ENCODE measurements at places on chromosomes 6 and 20.

DNA sequence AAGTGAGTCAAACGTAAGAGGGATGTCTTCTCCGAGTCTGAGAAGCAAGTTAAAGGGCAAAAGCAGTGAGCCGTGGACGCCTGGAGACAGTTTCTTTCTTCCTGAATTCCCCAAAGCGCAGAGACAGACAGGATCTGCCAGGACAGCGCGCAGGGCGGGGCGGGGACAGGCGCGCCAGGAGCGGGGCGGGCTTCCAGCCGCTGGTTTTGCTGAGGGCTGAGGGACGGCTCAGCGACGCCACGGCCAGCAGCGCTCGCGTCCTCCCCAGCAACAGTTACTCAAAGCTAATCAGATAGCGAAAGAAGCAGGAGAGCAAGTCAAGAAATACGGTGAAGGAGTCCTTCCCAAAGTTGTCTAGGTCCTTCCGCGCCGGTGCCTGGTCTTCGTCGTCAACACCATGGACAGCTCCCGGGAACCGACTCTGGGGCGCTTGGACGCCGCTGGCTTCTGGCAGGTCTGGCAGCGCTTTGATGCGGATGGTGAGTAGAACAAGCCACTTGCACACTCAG lies at the start of gene SCGN:
TSS of gene SCGN (plus strand) at position 209 of the 509 bp plus-strand sequence. CDS start at position 398, 189 bp downstream.
- DNase-seq = peak; percentile 13

DNA sequence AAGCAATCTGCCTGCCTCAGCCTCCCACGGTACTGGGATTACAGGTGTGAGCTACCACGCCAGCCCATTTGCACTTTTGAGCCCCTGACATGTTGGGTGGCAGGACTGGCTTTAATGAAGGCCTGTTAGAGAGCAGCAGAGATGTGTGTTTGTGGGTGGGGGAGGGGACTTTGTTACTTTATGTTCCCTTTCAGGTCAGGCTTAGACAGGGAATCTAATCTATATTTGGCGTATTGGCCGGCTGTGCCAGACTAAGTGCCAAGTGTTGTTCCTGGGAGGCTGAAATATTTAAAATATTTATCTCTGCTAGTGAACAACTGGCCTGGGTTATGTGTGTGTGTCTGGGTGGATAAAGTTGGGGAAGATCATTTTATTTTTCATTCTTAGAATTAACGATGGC lies 6.1 kb downstream of the GMPR start:
- DNase-seq = no peak

- no peak for DNase-seq
Measured at GRCh38 chr6:128519931-128520435, 416 bp downstream of the PTPRK start.

- DNase-seq = no peak
Measured at GRCh38 chr20:10508060-10508459, 73.0 kb downstream of the SLX4IP start.

DNA sequence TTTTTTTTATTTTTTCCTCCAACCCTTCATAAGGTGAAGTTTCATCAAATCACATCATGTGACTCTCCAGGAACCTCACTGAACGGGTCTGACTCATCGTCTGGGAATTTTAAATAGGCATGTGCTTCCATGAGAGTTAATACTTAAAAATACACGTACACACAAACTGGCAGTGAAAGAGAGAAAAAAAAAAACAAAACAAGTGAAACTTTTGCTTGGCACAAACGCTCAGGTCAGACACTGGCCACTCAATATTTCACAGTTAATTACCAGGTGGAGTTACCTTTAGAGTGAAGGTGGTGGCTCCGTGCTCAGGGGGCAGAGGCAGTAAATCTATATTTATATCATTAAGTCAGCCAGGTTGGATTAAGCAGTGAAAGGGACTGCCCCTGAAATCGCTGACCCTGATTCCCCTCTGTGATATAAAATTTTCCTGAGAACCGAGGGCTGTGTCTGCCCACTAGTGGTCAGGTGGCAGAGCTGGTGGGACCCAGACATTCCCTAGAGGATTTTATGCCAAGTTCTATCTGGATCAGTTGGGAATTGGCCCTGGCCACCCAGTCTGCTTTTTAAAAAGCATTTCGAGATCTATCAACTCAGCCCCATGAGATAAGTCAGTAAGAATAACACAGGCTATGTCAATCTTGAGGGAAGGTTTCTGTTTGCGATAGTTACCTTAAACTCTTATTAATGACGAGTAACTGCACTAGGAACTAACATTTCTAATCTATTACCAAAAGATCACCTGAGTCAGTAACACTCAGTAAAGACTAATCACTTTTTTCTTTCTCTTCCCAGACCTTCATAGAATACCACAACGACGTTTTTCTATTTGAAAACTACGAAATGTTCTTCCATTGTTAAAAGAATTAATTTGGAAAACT lies 259.1 kb downstream of the HDGFL1 start:
- DNase-seq = peak; percentile 96

- DNase-seq = no peak
Measured at GRCh38 chr6:41694815-41695526, 40.4 kb downstream of the TFEB start.

- DNase-seq = no peak
Measured at GRCh38 chr6:79436241-79436640, 101.0 kb downstream of the LCA5 start.

GRCh38 chr20:19692685-19693119 lies 65.4 kb upstream of the RIN2 start:
- DNase-seq = no peak

- no peak for DNase-seq
Measured at GRCh38 chr6:158653577-158654354, 3.9 kb downstream of the SYTL3 start.

GRCh38 chr6:136717716-136717990 lies 74.6 kb downstream of the MAP3K5 start:
- DNase-seq = no peak

DNA sequence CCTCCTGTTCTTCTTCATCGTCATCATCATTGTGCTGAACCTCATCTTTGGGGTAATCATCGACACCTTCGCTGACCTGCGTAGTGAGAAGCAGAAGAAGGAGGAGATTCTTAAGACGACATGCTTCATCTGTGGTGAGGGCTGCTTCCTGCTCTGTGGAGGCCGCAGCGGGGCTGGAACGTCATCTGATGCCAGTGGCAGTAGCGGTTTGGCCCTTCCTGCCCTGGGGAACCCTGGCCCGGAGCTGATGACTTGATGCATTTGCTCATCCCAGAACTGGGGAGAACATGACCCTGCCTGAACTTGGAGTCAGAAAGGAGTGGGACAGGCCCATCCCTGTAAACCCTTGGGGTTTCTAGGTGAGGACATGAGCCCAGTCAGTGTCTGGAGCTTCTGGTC lies 18.7 kb downstream of the UQCC2 start:
- no peak for DNase-seq

DNA sequence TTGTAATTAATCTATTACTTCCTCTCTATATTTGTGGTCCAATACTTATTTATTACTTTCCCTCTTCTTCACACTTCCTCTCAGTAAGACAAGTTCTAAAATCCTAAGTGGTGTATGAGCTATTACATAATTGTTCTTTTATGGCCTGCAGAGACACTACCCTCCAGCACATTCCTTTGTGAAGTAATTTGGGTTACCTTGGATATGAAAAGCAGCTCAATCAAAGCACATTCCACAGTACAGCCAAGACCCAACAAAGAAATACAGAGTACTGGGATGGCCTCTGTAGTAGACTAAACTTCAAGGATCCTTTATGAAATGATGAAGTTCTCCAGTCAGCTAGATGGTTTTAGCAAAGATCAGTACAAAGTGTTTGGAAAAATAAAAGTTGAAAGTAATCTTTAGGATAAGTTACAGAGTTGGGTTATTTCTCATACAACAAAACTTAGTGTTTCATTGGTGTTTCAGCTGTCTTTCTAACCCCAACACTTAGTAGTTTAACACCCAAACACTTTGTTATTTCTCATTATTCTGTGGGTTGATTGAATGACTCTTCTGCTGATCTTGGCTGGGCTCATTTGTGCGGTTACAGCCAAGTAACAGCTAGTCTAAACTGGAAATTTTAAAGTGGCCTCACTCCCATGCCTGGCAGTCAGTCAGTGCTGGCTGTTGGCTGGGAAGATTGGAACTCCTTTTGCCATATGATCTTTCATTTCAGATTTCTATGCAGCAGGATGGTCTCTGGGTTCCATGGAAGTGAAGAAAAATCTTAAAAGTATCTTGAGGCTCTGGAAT lies 161.5 kb upstream of the POU3F2 start:
- no peak for DNase-seq

DNA sequence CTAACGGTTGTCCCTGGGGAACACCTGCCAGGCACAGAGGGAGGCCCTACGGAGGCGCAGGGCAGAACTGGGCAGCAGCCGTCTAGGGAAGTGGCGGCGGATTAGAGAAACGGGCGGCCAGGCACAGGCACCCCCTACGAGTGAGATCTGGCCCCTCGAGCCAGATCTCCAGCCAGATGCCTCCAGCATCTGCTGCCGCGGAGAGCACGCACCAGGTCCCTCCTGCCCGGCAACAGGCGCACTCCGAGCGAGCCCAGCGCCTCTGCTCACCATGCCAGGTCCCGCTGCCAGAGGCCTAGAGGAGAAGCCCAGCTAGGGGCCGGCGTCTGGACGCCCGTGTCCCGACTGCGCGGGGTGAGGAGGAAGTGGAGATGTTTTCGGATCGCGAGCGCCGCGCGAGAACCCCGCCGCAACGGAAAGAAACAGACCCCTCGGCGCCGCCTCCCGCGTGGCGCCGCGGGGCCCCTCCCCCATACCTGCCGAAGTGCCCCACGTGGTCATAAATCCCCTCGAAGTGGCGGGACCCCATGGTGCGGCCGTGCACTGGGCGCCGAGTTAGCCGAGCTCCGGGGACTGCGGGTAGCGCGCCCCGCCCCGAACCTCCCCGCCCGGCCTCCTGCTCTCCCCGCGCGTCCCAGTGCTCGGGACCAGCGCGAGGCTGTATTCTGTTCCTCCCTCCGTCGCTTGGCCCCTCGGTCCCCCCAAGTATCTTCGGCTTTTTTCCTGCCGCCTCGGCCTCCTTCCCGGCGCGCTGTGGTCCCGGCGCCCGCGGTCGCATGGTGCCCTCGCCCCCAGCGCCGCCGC lies at the start of gene SLC22A16:
TSS of gene SLC22A16 (minus strand) at position 568 of the 804 bp plus-strand sequence. CDS start at position 529, 39 bp downstream.
- DNase-seq = no peak

- no peak for DNase-seq
Measured at GRCh38 chr6:128918886-128919285, 35.9 kb downstream of the LAMA2 start.

DNA sequence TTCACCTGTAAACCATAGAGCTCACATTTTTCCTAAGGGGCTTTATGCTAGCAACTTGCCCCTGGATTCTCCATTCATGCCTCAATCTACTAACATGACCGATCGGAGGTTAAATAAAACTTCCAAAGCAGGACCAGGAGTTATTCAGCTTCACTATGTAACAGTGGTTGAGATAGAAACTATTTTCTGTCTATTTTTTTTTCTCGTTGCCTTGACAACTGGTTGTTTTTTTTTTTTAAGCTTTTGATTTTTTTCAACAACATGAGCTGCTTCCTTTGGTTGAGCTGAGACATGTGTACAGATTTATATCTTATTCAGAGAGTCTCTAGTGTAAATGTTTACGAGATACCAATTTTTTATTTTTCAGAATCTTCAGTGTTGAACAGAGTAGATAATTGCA lies 85.7 kb downstream of the SHLD1 start:
- no peak for DNase-seq

DNA sequence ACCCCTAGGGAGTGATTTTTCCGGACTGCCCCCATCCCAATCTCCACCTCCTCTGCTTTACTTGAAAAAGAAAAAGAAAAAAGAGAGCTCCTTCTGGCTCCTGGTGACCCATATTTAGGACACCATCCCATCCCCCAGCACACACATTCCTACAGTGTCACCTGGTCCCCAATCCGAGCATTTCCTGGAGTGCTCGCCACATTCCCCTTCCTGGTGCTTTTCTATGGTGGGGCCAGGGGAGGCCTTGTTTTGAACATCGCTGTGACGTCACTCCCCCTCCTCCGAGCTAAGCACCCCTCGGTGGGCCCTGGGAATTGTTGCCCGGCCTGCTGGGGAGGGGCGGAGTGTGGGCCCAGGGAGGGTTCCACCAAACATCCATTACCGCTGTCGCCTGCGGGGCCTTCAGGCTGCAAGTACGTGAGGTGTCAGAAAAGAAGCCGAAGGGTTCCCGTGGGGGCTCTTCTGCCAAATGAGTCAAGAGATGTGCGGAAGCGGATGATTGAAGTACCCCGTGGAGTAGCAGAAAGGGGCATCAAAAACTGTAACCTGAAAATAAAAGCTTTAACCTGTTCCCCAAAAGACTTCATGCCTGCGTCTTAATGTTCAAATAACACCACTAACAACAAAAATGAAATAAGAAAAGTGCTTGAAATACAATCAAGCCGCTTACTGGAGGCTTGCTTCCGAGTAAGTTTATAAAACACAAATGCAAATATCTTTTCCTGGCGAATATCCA lies 2.8 kb upstream of the FOXC1 start:
- DNase-seq = no peak

DNA sequence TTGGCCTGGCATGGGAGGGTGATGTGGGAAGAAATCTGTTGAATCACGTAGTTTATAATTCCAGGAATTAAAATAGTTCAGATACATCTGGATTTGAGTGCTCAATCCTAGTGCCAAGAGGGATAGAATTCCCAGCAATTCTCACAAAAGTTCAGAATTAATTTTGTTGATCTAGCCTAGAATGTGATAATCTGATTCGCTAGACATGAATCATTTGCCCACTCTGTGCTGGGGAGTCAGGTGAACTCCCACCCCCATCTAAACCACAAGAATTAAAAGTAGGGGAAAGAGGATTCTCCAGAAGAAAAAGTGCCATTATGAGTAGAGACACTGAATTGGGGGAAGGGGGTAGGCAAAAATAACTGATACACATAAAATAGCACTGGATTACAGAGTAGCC lies 85.0 kb downstream of the LIN28B start:
- no peak for DNase-seq

GRCh38 chr20:25315418-25316210 lies 67.7 kb downstream of the PYGB start:
- DNase-seq = no peak

Data from pulmonary artery endothelial cell (primary cell).